Right forelimb (tissue), 1 donor: ENCODE measurements at places on chromosomes 7 and 10.

GRCh38 chr10:120360571-120360970 is 96.5 kb upstream of the PLPP4 start:
- DNase-seq: no peak

- no peak for DNase-seq
Measured at GRCh38 chr7:151384776-151385625, 24.8 kb downstream of the WDR86 start.

DNA sequence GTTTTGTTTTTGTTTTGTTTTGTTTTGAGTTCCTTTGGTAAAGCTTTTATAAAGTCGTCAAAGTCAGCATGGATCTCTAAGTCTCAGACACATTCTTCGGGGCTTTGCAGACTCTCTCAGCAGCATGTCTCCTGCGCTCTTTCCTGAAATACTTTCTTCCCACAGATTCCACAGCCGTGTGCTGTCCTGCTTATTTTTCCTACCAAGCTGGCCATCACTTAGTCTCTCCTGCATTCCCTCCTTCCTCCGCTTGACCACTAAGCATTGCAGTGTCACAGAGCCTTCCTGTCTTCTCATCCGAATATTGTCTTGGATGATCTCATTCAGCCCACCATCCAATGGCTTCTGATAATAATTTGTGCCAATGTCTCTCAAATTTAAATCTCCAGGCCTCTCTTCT is 434.3 kb upstream of the C7orf33 start:
- DNase-seq: no peak

GRCh38 chr7:5282543-5283316 is at the start of gene SLC29A4:
Gene SLC29A4, plus strand, starts transcription at chr7:5282943. Its CDS starts 4,874 bp downstream, at chr7:5287817.
- peak; percentile 70 for DNase-seq

GRCh38 chr7:12229046-12229445 is 18.0 kb downstream of the TMEM106B start:
- no peak for DNase-seq

DNA sequence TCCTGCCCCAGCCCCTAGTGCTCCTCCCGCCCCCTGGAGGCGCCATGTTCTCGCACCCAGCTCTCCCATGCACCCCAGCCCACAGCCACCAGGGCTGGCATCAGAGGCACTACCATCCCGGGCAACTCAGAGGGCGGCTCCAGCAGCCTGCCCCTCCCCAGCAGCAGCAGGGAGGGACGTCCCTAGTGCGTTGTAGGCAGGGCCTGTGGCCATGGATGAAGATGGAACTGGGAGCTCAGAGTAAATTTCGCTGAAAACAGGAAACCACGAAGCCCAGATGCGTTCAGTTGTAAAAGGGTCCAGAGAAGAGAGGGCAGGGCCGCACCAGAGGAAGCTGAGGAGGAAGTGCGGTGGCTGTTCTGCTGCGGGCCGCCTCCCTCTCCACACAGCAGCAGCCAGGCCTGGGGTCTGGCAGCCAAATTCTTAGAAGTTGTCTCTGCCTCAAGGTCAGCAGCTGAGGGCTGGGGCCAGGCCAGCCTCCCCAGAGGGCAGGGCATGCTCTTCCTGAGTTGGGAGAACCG is 24.6 kb downstream of the VSIR start:
- peak; percentile 73 for DNase-seq

GRCh38 chr7:127504715-127505114 is 80.7 kb downstream of the GCC1 start:
- DNase-seq: no peak

GRCh38 chr7:105647591-105647990 is 66.3 kb upstream of the EFCAB10 start:
- DNase-seq: no peak

- DNase-seq: no peak
Measured at GRCh38 chr7:117322741-117323304, at the start of gene WNT2. Gene WNT2, minus strand, starts transcription at chr7:117323058. Its CDS starts 69 bp downstream, at chr7:117322989.

- peak; percentile 62 for DNase-seq
Measured at GRCh38 chr10:91635401-91636400, 2.8 kb upstream of the PPP1R3C start.

DNA sequence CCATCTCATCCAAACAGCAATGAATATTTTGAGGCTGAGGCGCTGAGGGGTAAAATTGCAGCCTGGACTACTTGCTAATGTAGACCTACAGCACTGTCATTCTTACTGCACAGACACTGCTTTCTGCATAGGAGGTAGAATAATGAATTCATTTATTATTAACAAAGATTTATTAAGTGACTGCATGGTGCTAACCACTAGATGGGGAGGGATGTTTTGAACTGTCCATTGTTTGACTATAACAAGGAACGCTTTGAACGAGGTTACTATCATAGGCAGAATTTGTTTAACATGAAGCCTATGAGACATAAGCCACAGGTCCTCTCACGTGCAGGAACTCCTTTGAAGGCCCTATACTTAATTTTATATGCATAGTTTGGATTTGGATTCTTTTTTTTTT is 143.8 kb downstream of the CFTR start:
- no peak for DNase-seq

DNA sequence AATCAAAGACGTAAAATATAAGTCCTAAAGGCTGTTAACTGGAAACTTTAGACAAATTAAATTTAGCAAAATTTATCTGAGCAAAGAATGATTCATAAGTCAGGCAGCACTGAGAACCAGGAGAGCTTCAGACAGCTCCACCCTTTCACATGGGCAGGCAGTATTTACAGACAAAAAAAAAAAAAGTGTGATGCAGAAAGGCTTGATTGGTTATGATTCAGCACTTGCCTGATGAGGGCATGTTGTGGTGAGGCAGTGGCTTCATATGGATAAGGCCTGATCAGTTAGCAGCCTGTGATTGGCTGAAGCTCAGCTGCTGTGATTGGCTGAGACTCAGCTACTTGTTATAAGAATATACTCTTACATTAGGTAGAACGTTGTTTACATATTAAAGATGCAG is 495.4 kb upstream of the POM121L12 start:
- no peak for DNase-seq

DNA sequence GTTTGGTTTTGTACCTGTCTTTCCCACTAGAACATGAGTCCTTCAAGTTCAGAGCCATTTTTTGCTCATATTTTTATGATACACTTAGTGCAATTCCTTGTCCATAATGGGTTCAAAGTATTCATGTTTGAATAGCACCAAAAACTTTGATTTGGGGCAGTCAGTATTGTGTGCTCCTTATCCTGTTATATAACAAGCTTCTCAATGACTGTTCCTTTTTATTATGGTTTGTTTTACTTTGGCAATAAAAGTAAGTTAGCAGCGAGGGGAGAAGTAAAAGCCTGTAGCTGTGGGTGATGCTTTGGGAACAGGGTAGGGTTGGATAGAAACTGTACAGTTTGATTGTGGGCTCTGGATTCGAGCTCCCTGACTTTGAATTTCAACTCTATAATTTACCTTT is 174.4 kb upstream of the PCLO start:
- DNase-seq: no peak

DNA sequence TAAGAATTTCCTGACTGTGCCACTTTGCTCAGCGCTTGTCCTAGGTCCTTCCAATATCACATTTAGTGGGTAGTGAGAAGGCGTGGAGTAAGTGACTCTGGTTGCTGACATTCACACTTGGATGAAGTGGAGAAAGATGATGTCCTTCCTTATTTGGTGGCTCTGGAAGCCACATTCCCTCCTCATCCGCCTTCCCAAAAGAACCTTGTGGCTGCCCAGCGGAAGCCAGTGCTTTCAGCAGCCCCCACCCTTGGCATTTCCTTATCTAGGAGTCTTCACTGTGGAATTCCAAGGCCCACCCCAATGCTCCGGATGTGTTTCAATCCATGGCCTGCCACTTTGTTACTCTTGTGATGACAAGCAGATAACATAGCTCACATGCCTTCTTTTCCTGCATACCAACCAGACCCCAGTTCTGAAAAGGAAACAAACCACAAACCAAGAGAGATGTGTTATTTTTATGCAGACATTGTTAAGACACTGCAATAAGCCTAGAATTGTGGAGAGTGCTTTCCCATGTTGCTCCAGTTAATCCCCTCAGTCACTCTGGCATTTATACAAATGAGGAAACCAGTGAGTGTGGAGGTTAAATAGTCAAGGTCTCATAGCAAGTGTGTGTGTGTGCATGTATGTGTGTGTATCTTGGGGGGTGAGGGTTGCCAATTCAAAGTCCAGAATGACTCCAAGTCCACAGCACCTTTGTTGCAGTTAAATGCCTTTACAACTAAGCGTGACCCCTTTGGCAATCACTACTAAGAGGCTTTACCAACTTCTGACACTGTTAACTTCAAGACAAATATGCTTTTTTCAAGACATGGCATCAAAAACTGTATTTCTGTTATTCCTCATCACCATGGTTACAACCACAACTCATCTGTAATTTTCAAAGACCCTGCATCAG is 10.3 kb upstream of the ANKRD1 start:
- DNase-seq: peak; percentile 51

DNA sequence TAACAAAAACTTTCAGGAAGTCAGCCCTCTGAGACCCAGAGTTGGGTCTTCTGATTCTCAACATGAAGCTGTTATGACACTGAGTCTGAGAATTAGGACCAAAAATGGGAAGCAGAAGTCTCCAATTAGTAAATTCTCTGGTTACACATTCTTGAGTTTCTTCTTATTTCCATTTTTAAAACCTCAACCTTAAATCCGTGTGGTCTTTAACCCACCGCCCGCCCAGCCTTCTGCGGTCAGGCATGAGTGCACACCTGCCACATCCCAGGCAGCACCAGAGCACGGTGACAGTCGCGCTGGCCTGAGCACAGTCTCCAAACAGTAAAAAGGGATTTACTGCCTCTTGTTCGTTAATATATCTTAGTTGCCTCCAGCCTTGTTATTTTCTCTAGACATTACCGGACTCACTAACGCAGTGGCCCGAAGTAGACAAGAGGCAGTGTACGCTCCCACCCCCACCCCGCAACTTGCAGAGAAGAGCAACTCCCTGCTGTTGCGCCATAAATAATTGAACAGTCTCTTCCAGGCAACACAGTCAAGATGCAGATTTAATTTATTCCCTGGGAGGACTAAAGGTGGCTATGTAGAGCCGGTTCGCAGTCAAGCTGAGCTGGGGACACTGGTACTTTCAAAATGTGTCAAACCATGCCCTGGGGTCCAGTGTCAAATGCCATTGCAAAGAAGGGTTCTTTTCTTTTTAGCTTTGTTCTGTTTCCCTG is 147.0 kb upstream of the CELF2 start:
- no peak for DNase-seq

DNA sequence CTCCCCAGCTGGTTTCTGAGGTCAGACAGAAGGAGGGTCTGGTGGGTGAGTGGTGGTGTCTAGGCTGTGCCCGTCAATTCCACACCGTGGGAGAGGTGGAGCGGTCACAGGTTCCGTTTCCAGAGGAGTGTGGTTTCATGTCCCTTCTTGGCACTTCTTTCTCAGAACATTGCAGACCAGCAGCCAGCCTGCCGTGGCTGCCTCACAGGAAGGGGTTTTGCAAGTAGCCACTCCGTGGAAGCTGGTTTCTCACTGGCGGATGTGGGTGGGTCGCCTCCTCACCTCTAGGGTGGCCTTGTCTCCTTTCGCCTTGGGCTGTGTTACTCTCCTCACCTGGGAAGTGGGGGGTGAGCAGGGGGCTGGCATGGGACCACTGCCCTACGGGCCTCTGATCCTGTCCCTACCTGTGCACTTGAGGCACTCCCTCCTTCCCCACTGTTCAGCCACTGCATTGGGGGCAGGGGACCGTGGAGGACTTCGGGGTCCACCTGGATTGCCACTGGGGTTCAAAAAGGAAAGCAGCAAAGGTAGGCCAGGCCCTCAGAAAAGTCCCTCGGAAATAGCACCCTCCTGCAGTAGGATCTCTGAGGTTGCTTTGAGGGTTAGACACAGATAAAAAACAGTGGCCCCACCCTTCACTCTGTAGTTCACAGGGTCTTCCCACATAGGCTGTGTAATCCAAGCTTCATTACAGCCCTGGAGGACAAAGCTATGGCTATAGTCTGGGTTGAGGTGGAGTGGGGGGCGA is 33.9 kb downstream of the TSPAN14 start:
- DNase-seq: no peak

GRCh38 chr7:72025381-72025960 is 386.7 kb downstream of the CALN1 start:
- no peak for DNase-seq

DNA sequence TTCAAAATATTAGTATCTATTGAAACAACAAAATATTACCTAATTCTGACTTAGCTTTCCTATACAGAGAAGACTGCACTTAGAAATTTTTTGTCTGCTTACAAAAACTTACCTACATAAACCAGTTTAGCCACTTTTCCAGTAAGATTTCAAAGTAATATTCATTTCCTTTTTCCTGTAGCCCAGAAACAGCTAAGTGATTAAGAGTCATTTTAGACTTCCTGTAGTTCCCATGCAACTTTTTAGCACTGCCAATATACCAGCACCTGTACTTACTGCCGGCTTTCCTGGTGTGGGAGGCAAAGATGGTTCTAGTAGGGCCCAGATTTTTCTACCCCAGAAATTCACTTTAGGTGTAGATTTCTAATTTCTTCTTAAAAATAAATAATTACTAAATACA is 21.8 kb downstream of the NT5C2 start:
- no peak for DNase-seq

DNA sequence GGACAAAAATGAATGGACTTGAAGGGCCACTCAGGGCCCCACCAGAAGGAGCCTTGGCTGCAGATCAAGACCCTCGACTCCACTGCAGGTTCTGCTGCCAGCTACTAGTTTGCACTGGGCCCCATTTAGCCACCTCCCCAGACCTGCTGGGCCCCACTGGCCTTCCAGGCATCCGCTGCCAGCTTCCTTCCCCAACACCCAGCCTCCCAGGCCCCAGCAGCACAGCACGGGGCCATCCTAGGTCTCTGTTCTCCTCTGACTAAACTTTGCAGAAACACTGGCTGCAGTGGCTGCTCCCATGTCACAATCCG is 277.4 kb upstream of the KLF14 start:
- no peak for DNase-seq

- no peak for DNase-seq
Measured at GRCh38 chr10:52771534-52772445, 794 bp downstream of the MBL2 start.

DNA sequence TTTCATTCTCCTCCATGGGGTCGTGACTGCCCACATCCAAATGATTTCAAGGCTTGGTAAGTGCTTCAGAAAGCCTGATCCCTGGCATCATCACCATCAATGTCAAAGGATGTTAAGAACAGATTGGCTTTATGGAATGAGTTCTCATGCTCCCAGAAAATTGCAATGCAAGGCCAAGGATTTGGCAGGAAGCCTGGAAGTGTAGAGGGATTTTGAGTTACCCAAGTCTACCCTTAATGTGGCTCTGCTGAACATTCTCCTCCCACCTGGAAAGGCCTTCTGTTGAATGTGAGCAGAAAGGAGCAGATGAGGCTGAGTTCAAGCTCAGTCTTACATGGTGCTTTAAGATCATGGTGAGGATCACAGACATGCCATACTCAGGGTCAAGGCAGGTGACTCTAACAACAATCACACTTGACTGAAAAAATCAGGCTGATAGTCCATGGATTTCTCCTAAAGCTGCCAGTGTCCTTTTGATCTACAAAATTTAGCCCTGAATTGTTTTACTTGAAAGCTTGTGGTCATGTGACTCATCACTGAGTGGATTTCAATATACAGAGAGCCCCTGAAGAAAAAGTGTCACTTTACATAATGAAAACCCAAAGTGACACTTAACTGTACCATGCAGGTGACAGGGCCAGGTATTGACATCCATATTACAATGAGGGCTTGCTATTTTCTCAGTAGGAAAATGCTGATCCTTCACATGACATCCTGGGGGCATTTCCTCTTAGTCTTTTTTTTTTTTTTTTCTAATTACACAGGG is 111.1 kb upstream of the PDLIM1 start:
- DNase-seq: no peak

- DNase-seq: no peak
Measured at GRCh38 chr7:138797715-138798320, at the start of the genes ATP6V0A4 and TMEM213. Gene ATP6V0A4, minus strand, starts transcription at chr7:138798196. Its CDS starts 26,949 bp downstream, at chr7:138771247. Gene TMEM213, plus strand, starts transcription at chr7:138797994. Its CDS starts 111 bp downstream, at chr7:138798105.

GRCh38 chr7:22291977-22292376 is 65.0 kb downstream of the RAPGEF5 start:
- no peak for DNase-seq

GRCh38 chr10:113856563-113856962 is 2.1 kb downstream of the NHLRC2 start:
- no peak for DNase-seq
